NCI-H1694 treated with DMSO at 0.1 percent for 48 hours (cell line): ENCODE measurements at places on chromosomes 6 and 20.

DNA sequence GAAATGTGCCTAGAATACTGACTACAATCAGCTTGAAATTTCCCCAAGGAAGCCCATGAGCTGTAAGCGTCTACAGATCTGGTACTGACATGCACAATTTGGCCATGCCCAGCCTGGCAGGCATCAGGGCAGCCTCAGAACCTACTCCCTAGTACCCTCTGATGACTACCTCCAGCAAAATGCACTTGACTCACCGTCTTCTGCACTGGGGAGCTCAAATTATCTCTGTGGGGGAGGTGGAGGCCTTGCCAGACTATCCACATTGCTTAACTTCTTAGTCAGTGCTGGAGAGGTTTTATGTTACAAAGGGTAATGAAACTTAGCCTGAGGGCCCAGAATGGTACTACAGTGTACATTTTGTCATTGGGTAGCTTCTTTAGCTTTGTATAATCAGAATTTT lies 126.0 kb upstream of the ADGRF1 start:
- DNase-seq, result no peak

DNA sequence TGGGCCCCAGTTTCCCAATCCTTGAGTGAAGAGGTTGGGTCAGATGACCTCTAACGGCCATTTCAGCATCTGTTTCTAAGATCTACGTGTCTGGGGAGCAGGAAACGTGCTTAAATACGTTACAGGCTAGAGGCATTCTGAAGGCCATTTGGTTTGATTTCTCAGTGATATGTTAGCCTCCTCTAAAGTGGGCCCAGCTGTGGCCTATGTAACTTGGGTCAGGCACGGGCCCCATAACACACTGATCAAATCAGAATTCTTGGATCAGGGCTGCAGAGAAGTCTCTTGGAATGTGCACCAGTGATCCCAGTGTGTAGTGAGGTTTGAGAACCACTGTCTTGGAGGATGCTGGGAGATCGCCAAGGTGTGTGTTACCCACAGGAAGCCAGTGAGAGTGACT lies 36.1 kb upstream of the TGM3 start:
- no peak for DNase-seq

DNA sequence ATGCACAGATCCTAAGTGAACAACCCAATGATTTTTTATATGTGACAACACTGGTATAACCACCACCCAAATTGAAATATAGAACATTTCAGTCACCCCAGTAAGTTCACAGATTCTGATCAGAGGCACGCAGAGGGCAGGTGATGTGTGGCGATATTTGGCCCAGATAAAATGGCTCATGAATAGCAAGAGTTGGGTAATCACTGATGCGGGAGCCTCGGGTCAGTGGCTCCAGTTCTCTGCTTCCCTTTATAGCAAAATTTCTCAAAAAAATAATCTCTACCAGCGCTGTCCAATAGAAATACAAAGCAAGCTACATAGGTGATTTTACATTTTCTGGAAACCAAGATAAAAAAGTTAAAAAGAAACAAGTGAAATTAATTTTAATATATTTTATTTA lies 14.9 kb downstream of the GHRH start:
- DNase-seq, result no peak

- DNase-seq, result peak; percentile 7
Measured at GRCh38 chr6:27592481-27593199, 119.7 kb upstream of the ZNF184 start.

DNA sequence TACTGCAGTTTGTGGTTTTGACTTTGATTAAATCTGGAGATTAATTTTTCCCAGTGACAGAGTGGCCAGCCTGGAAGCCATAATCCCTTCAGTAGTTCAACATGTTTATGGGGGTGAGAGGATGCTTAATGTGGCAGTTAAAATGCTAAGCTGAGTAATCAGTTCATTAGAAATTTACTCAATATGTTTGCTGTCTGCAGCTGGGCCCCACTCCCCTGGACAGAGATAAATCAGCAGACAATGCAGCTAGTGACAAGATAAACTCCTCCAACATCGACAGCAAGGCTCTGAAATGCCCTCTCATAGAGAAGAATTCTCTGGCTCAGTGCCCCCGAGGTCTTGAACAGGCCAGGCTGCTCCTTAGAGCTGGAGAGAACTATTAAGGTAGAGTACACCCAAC lies 101.9 kb downstream of the LRFN2 start:
- DNase-seq, result no peak

- no peak for DNase-seq
Measured at GRCh38 chr6:24666097-24666640, 530 bp downstream of the TDP2 start.

DNA sequence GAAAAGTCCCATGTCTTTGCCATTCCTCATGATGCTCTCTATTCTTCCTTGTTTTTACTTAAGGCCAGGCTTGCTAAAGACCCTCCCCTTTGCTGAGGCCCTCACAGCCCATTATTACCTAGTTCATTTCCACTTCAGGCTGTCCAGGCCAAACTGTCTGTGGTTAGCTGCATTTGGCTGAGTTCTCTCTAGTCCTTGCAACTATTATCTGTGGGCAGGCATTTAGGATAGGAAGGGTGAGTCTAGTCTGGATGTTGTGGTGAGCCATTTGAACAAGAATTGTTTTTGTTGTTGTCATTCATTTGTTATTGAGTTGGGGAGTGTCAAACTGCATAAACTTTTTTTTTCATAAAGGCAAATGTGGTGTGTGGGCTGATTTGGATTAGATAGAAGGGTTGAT lies 182.4 kb downstream of the CD109 start:
- no peak for DNase-seq

DNA sequence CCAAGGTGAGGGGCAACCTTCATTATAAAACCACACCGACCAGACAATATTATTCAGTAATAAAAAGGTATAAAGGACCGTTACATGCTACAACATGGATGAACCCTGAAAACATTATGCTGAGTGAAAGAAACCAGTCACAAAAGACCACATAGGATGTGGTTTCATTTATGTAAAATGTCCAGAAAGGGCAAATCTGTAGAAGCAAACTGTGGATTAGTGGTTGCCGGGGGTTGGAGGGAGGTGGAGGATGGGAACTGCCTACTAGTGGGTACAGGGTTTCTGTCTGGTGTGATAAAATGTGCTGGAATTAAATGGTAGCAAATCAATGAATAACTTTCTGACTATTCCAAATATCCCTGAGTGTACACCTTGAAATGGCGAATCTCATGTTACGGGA lies 10.2 kb upstream of the PRND start:
- DNase-seq, result no peak

GRCh38 chr6:88490908-88491264 lies 324.7 kb upstream of the CNR1 start:
- DNase-seq, result no peak

GRCh38 chr6:167150941-167151549 lies 6.7 kb downstream of the GPR31 start:
- no peak for DNase-seq

DNA sequence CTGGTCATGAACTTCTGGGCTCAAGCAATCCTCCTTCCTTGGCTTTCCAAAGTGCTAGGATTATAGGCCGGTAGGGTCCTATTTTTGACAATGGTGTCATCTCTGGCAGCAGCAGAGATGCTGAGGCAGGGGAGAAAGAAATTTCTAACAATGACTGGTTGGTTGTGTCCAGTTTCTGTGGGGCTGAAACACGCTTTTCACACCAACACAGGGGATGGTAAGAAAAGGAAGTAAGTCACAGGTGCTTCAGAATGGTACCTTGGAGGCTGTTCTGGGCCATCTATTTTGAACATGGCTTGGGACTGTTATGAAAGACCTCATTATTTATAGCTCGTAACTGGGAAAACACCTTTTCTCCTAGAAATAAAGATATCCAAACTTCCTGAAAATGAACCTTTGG lies 72.6 kb downstream of the GJA10 start:
- DNase-seq, result no peak

DNA sequence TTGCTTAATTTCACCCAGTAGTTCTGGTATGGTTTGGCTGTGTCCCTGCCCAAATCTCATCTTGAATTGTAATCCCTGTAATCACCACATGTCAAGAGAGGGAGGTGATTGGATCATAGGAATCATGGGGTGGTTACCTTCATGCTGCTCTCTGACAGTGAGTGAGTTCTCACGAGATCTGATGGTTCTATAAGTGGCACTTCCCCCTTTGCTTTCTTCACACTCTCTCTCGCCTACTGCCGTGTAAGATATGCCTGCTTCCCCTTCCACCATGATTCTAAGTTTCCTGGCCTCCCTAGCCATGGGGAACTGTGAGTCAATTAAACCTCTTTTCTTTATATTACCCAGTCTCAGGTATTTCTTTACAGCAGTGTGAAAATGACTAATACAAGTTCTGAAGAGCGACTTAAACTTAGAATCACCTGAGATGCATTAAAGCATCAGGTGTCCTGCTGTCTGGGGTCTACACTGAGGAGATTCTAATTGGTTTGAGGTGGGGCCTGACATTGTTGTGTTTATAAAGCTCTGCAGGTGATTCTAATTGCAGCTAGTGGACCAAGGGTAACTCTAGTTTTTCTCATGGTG lies 82.1 kb upstream of the DTNBP1 start:
- DNase-seq, result no peak

DNA sequence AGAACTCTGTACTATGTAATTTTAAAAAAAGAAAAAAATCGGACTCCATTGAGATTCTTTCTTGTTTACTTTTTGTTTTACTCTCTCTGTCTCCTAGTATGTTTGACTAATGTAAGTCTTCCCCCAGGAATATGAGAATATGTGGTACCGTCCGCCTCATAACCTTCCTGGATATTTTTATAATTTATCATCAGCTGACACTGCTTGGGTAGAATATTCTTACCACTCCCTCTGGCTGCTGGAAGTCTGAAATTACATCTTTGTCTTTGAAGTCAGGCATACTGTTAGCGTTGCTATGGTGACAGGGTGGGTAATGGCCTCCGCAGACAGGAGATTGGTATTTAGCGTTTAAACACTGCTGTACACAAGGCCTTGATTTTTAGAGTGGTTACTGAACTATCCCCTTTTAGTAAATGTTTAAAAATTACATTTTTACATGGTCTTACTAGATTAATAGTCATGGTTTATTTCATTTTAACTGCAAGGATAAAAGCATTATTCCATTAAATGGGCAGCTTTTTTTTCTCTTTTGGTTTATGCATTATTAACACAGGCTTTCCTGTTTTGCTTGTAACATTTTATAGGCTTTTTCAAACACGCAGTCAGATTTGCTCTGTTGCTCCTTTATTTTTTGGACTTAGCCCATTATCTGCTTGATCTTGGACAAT lies 176.4 kb downstream of the ARID1B start:
- no peak for DNase-seq

GRCh38 chr20:1478566-1478965 lies 11.9 kb upstream of the NSFL1C start:
- no peak for DNase-seq

DNA sequence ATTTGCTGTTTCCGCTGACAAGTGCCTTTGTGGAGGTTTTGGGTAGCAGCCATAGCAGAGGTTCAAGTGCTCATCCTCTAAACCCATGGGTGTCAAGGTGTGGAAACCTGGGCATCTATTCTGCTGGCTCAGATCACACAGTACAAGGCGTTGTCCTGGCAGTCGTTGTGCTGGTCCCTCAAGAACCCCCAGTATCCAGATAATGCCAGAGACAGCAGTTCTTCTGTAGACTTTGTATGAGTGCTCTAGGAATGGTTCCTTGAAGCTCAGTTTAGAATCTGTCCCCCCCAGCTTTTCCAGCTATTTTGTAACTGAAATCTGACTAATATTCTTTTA lies 655.7 kb upstream of the MAP3K7 start:
- no peak for DNase-seq

- no peak for DNase-seq
Measured at GRCh38 chr20:6122111-6122872, 538 bp downstream of the FERMT1 start.

DNA sequence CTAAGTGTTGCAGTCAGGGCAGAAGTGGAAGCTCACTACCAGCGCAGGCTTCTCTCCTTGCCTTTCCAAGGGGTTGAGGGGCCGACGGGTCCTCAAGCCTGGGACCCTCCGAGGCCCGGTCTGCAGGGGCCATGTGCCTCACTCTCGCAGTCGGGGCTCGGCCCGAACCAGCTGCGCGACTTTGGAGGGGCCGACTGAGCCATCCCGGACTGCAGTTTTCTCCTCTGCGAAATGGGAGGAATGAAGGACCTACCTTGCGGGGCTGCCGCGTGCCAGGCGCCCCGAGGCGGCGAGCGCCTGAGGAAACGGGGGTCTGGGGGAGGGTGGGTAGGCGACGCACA lies 5.6 kb downstream of the LZTS3 start:
- DNase-seq, result no peak

DNA sequence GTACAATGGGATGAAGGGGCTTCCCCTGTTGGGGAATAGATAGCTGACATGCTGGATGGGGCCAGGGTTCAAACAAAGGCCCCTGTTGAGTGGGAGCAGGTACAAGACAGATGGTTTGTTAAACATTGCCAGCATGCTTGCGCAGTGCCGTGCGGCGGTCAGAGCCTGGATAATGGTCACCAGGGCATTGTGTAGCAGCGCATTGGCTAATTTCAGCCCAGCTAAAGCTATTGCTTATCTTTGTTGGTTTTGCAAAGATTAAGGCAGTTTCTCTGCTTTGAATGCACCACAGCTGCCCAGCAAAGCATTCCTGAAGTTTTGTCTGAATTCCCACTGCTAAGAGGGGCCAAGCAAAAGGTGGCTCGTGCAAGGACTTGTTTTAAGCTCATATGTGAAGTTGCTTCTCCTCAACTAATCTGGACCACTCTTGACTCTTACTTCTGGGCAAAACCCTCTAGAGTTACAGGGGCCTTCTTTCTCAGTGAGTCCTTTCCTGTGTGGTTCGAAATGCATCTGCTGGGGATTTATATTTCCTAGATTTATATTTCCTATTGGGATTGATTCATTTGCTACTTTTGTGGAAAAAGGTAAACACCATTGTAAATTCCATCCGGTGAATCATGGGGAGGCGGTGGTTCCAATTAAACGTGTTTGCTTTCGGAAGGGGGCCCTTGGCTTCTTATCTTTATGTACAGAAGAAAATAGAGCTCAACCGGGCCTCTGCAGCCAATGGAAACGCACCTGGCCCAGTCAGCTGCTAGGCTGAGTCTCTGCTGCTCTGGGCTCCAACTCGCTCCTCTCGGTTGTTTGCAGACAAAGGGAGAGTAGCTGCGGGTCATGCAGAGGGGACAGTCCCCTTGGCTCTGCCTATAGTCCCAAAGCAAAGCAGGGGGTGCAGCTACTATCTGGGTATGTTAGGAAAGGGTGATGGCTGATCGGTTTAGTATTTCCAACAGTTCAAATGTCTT lies 72.1 kb downstream of the FOXA2 start:
- DNase-seq, result no peak

DNA sequence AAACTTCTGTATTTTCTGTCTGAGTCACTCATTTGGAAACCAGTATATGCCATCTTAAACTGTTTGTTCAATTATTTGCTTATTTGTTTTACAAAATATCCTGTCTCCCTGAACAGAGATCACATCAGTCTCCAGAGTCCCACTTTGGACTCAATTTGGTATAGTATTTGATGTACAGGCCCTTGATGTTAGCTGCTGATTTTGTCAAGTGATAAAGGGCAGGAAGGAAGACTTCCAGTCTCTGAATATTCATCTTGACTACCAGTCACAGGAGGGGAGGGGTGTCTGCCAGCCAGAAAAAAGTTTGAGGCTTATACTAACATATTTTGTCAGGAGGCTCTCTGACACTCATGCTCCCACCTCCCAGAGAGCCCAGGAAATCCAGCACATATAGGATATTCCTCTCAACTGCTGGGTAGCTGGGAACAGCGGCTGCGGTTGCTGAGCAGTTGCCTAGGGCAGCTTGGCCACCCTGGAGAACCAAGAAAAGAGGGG lies 376.8 kb upstream of the RUNX2 start:
- no peak for DNase-seq

GRCh38 chr6:138504764-138505689 lies 5.7 kb upstream of the NHSL1 start:
- DNase-seq, result no peak
